ENCODE measurements at places on chromosomes 12 and 14. TPM values are rescaled to one million over a fixed set of nuclear protein-coding genes. Genes with fewer than 3 reads are reported as not detected.

Gene ARHGDIB
- 35.4 TPM for total RNA-seq

Gene MANSC4
- not detected for total RNA-seq

Gene CLEC4C
- not detected for total RNA-seq

Gene NCKAP5L
- 6.9 TPM for total RNA-seq

Gene OR6C2
- not detected for total RNA-seq
